ENCODE measurements at places on chromosomes 7 and 10.

- DNase-seq, result no peak
- H3K27ac ChIP-seq, result no peak overlapping the region
- H3K4me1 ChIP-seq, result no peaks in the 10 kb centered on the region
- H3K27me3 ChIP-seq, result no peaks in the 10 kb centered on the region
- H3K36me3 ChIP-seq, result no peaks in the 10 kb centered on the region
Measured at GRCh38 chr10:19719284-19719683, 96.9 kb upstream of the PLXDC2 start.

- H3K27me3 ChIP-seq, result no peaks in the 10 kb centered on the region
- DNase-seq, result no peak
- H3K4me1 ChIP-seq, result no peaks in the 10 kb centered on the region
- no peaks in the 10 kb centered on the region for H3K36me3 ChIP-seq
Measured at GRCh38 chr10:131820626-131821025, 80.2 kb upstream of the PPP2R2D start.

DNA sequence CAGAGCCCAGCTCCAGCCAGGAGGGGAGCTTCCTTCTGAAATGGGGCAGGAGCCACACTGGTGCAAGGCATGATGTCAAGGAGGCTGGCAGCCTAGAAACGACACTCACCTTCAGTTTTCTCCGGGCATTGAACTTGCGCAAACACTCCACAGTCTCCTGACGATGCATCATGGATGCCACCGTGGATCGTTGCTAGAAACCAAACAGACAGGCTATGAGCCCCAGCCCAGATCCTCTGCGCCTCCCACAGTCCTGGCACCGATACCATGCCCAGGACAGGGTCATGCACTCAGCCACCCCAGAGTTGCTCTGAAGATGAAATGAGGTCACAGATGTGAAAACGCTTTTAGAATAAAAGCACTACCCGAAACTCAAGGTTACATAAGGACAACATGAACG, 31.0 kb upstream of the NDST2 start:
- H3K4me3 ChIP-seq, result no peak overlapping the region
- H3K4me1 ChIP-seq, result no peaks in the 10 kb centered on the region
- H3K27ac ChIP-seq, result no peak overlapping the region

- no peaks in the 10 kb centered on the region for H3K4me1 ChIP-seq
- H3K27me3 ChIP-seq, result no peaks in the 10 kb centered on the region
- no peak for DNase-seq
- no peak overlapping the region for H3K27ac ChIP-seq
Measured at GRCh38 chr10:76942628-76943416, 694.8 kb downstream of the KCNMA1 start.

DNA sequence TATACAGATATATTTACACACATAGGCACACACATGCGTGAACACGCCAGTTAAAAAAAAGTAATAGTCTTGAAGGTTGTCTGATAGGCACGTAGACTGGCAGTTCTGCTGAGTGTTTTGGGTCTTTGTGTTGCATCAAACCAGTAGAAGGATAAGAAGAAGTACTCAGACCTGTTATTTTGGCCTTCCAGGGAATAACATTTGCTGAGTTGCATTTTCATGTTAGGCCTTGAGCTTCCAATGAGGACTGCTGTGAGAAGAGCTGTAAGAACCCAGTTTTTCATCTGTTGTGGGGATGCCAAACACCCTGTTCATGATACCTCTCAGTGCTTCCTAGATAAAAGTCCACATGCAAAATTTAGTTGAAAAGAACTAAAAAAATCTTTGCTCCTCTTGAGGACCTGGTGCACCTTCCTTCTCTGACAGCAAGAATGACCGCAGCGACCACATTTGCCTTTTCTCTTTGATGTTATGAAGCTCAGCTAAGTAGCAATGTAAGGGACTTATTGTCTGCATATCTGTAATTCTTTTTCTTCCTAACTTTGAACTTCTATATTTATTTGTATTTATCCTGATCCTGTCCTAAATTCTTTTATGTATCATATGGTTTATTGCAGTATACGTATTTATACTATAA, 27.2 kb downstream of the HIPK2 start:
- H3K36me3 ChIP-seq, result peaks cover 2% of the 10 kb centered on the region
- no peak overlapping the region for H3K4me3 ChIP-seq
- H3K27me3 ChIP-seq, result no peaks in the 10 kb centered on the region
- no peak for DNase-seq
- no peak overlapping the region for H3K27ac ChIP-seq
- peaks cover 5% of the 10 kb centered on the region for H3K4me1 ChIP-seq

GRCh38 chr7:73442222-73442902, 8.8 kb downstream of the FZD9 start:
- no peak for DNase-seq
- H3K4me3 ChIP-seq, result no peak overlapping the region
- no peaks in the 10 kb centered on the region for H3K4me1 ChIP-seq
- H3K27ac ChIP-seq, result no peak overlapping the region
- peaks cover 79% of the 10 kb centered on the region for H3K36me3 ChIP-seq

GRCh38 chr10:4310172-4310571, 515.8 kb upstream of the AKR1E2 start:
- DNase-seq, result no peak
- H3K4me1 ChIP-seq, result no peaks in the 10 kb centered on the region
- H3K27ac ChIP-seq, result no peak overlapping the region
- H3K36me3 ChIP-seq, result no peaks in the 10 kb centered on the region
- H3K27me3 ChIP-seq, result peaks cover 2% of the 10 kb centered on the region

GRCh38 chr7:139242741-139243281, 11.8 kb downstream of the UBN2 start:
- H3K36me3 ChIP-seq, result peaks cover 57% of the 10 kb centered on the region
- DNase-seq, result no peak
- no peaks in the 10 kb centered on the region for H3K27me3 ChIP-seq

DNA sequence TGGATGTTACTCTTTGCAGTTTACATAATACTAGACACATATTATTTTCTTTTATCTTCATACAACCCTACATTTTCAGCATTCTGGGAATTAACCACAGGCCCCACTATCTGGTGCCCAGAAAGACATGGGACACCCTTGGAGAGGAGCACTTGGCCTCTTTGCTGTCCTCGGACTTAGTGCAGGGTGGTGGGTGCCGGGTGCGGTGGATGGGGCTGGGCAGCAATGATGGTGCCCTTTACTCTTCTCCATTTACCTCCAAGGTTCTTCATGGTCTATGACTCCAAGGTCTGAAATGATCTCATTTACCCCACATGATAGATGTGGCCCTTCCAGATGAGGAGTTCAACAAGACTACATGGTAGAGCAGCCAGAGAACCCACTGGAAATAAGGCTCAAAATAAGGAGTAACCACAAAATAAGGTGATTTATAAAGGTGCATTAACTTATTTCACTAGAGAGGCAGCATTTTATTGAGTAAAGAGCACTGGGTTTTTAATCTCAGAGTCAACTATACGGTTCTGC, 56.2 kb upstream of the IGFBP3 start:
- H3K36me3 ChIP-seq, result no peaks in the 10 kb centered on the region
- no peaks in the 10 kb centered on the region for H3K27me3 ChIP-seq
- DNase-seq, result no peak
- H3K4me1 ChIP-seq, result peaks cover 4% of the 10 kb centered on the region

GRCh38 chr10:72267819-72268399, 5.8 kb upstream of the DDIT4 start:
- H3K36me3 ChIP-seq, result peaks cover 3% of the 10 kb centered on the region
- no peak overlapping the region for H3K4me3 ChIP-seq
- no peak for DNase-seq
- H3K27ac ChIP-seq, result no peak overlapping the region
- peaks cover 38% of the 10 kb centered on the region for H3K4me1 ChIP-seq

DNA sequence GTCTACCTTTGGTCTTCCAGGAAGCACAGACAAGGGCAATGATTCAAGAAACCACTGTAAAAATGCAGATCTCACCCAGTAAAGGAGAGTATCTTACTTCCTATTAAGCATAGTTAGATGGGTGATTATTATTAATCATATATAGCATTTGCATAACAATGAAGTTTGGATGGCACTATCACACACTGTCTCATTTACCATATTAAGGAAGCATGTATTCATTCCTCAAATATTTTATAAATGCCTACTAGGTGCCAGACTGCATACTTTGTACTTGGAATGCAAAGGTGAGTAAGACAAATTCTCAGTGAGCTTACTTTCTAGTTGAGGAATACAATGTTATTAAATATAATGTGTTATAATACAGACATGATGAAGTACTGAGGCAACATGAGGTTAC, 53.9 kb upstream of the SKAP2 start:
- no peak overlapping the region for H3K4me3 ChIP-seq
- H3K27ac ChIP-seq, result no peak overlapping the region
- H3K36me3 ChIP-seq, result no peaks in the 10 kb centered on the region
- peaks cover 11% of the 10 kb centered on the region for H3K27me3 ChIP-seq
- no peak for DNase-seq

DNA sequence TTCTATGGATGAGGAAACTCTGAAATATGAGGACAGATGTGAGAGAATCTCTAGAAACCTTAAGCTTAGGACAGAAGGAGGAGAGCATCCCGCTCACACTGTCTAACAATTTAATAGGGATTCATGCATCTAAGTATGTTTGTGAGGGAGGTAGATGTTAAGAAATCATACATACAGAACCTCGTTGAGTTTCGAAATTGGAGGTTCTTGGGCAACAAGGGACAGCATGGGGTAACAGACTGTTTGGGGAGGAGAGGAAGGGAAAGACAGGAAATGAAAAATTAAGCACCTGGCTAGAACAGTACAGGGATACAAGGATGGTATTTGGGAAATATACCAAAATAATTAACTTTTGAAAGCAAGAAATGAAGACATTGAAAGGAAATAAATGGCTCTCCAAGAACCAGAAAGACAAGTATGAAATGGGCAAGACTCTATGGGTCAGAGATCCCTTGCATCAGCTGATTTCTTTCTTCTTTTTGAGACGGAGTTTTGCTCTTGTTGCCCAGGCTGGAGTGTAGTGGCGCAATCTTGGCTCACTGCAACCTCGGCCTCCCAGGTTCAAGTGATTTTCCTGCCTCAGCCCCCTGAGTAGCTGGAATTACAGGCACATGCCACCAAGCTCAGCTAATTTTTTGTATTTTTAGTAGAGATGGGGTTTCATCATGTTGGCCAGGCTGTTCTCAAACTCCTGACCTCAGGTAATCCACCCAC, 207.9 kb downstream of the CTNNA3 start:
- no peaks in the 10 kb centered on the region for H3K27me3 ChIP-seq
- no peaks in the 10 kb centered on the region for H3K36me3 ChIP-seq
- no peak for DNase-seq
- H3K27ac ChIP-seq, result no peak overlapping the region
- no peak overlapping the region for H3K4me3 ChIP-seq
- H3K4me1 ChIP-seq, result no peaks in the 10 kb centered on the region

GRCh38 chr7:139893999-139894398, 64.9 kb downstream of the TBXAS1 start:
- H3K36me3 ChIP-seq, result no peaks in the 10 kb centered on the region
- H3K27ac ChIP-seq, result no peak overlapping the region
- H3K27me3 ChIP-seq, result no peaks in the 10 kb centered on the region
- no peaks in the 10 kb centered on the region for H3K4me1 ChIP-seq
- DNase-seq, result no peak

- H3K27ac ChIP-seq, result peak overlapping the region; percentile 63
- H3K27me3 ChIP-seq, result no peaks in the 10 kb centered on the region
- peaks cover 26% of the 10 kb centered on the region for H3K36me3 ChIP-seq
Measured at GRCh38 chr7:155660059-155660757, 15.7 kb downstream of the RBM33 start.

DNA sequence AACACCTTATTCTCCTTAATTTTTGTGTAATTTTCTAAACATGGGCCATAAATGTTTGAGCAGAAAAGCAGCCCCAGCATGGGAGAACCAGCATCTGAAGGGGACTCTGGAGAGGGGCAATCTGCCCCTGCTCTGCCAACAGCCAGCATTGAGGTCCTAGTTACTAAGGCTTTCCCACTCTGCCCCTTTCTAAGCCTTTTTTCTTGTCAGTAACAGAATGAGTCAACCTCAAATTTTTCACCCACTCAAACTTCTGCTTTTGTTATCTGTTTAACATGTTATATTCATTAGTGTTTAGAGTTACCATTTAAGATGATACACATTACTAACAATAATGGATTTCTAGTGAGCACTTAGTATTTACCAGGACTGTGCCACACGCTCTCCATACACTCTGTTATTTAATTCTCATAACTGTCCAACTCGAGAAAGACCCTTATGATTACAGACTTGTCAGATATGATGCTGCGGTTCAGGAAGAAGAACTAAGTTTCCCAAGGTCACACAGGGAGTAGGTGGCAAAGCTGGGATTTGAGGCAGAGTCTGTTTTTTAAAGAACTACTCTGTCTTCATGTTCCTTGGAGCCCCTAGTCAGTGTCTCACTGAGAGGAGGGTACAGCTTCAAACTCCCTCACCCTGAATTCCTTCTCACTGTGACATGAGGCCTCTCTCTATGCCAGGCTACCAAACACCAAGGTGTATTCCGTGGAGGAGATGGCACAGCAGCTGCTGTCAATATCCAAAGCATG, 19.9 kb upstream of the GPAM start:
- peaks cover 14% of the 10 kb centered on the region for H3K27me3 ChIP-seq
- no peaks in the 10 kb centered on the region for H3K4me1 ChIP-seq
- DNase-seq, result no peak

DNA sequence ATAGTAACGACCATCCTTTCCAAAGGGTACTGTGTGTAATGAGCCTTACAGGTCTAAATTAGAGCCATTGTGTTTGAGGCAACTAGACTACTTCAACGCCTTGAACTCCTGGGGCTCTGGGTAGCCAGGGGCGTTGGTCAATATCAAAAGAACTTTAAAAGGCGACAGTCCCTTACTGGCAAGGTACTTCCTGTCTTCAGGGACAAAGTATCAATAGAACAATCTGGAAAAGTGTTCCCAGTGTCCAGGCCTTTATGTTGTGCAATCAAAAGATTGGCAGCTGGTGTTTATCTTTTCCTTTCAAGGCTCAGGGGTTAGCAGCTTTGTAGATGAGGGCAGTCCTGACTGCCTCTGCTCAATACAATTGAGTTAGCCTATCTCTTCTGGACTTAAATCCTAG, 284.3 kb downstream of the PARD3 start:
- no peak for DNase-seq
- H3K27me3 ChIP-seq, result peaks cover 9% of the 10 kb centered on the region
- H3K36me3 ChIP-seq, result no peaks in the 10 kb centered on the region
- H3K4me1 ChIP-seq, result no peaks in the 10 kb centered on the region
- H3K4me3 ChIP-seq, result no peak overlapping the region

GRCh38 chr10:132043861-132044695, 21.7 kb upstream of the JAKMIP3 start:
- no peaks in the 10 kb centered on the region for H3K36me3 ChIP-seq
- no peak overlapping the region for H3K27ac ChIP-seq
- peaks cover 13% of the 10 kb centered on the region for H3K27me3 ChIP-seq
- H3K4me3 ChIP-seq, result no peak overlapping the region
- no peaks in the 10 kb centered on the region for H3K4me1 ChIP-seq

DNA sequence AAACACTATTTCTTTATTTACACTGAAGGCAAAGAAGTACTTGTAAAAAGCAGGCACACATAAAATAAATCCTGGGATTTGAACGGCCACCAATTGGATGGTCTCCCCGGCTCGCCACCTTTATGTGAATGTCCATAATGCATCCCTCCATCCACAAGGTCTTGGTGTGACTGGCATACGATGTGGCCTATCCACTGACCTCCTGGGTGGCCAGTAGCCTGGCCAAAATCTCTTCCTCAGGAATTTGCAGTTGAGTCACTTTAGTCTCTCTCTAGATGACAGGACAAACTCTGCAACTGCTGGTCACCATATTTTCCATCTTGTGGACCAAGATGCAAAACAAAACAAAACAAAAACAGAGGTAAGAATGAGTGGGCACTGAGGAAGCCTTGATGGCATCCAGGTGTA, 39.1 kb downstream of the CDK1 start:
- DNase-seq, result no peak
- H3K4me3 ChIP-seq, result no peak overlapping the region
- no peak overlapping the region for H3K27ac ChIP-seq
